ENCODE measurements at places on chromosomes 7 and 10.

DNA sequence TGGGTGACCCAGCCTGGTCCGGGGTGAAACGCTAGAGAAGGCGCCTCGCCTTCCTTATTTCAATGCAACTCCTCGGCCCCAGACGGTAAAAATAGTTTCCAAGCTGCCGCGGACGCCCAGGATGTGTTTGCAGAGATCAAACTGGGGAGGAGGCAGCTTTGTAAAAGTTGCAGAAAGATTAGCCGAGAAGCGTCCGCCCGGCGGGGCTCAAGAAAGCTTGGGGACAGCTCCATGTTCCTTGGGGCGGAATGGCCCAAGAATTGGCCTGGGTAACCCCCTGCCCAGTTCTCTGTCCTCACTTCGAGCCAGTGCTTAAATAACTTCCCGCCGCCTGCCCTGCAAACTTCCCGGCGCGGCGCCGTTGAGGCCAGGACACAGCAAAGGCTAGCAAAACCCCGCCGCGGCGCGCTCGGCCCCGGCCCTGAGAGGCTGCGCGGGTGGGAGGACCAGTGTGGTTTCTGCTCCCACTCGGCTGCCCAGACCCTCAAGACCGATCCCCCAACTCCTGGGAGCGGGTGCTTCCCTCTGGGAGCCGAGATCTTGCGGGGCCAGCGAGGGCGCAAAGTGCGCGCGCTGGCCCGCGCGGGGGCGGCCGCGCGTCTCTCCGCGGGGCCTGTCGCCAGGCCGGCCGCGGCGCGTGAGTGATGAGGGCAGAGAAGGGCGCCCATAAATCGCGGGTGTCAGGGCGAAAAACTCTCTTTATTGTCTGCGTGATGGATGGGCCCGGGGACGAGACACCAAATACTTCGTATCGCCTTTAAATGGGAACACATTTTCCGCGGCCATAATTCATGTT is 6.3 kb upstream of the ZNF503 start:
- no peak for DNase-seq

GRCh38 chr10:114233482-114233881 is 5.6 kb upstream of the VWA2 start:
- DNase-seq: no peak

DNA sequence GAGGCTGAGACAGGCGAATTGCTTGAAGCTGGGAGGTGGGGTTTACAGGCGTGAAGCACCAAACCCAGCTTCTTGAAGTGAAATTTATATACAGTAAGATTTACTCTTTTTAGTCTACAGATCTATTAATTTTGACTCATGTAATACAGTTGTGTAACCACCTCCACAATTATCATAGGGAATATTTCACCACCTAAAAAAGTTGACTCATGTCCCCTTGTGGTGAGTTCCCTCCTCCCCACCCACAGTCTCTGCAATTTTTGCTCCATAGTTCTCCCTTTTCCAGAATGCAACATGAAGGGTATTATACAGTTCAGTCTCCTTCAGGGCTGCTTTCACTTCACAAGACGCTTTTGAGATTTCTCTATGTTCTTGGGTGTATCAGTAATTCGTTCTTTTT is 156.8 kb downstream of the FAM107B start:
- peak; percentile 45 for DNase-seq

DNA sequence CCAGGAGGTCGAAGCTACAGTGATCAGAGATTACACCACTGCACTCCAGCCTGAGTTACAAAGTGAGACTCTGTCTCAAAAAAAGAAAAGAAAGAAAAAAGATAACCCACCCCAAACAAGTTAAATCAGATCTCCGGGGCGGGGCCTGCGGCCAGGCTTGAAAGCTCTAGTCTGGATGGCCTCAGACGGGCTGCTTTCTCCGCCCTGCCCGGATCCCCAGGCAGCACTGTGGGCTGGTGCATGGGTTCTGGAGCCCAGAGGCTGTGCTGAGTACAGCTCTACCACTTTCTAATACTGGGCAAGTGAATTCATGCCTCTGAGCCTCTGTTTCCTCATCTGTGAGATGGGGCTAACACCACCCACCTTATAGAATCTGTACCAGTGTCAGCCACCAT is 83.7 kb downstream of the ZMIZ1 start:
- no peak for DNase-seq

DNA sequence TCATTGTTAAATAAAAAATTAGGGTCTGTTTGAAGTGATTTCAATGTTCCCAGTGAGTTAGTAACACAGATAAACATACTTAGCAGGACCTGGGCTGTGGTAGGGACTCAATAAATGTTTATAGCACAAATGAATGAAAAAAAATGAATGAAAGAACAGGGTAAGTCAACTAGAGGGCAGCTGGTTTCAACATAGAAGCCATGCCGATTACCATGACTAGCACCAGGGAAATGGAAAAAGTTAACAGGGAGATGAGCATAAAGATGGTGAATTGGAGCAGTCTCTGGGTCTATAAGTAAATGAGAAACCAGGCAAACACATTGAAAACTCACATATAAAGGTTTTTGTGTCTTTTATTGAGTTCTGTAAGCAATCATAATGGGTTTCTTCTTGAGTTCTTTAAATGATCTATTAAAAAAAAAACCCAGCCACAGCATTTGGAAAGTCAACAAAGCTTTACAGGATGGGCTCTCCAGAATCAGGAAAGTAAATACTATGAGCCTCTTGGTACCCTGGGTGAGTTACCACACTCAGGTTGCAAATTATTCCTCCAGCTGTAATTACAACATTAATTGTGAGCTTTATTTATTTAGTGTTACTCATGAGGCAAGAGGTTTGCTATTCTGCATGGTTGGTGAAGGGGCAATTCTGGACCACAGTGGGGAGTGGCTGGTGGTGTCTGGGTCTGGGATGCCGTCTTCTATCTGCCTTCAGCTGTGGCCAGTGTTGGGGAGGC is 46.1 kb upstream of the MTPN start:
- no peak for DNase-seq

DNA sequence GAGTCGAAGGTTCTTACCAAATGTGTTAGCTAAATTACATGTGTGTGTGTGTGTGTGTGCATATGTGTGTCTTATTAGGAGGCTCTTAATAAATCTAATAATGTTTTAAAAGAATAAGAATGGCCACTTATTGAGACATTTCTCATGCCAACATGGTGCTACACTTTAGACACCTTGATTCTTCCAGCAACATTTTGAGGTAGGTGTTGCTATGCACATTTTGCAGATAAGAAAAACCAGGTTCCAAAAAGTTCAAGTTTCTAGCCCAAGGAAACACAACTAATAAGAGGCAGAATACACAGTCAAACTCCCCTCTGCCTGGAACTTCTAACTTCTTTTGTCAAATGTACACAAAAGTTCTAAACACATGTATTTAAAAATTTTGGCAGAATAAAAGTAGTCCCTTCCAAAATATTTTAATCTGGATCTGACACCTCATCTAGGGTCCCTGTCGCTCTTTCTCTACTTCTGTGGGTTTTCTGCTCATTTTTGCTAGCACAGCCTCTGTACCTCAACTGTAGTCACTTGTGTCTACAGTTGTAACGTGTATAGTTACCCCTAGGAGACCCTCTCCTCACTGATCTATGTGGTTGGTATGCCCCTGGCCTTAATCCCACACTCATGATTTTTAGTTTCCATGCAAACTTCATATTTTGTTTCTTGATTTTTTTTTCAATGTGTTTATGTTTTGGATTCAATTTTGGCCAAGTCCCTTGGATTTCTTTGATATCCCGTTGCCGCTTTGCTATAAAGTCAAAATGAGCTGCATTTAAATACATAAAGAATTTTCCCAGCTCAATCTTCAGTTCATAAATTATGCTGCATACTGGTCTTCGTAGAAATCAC is 4.3 kb downstream of the ANKRD1 start:
- no peak for DNase-seq

- peak; percentile 55 for DNase-seq
Measured at GRCh38 chr7:95871075-95871848, 98.9 kb downstream of the DYNC1I1 start.

DNA sequence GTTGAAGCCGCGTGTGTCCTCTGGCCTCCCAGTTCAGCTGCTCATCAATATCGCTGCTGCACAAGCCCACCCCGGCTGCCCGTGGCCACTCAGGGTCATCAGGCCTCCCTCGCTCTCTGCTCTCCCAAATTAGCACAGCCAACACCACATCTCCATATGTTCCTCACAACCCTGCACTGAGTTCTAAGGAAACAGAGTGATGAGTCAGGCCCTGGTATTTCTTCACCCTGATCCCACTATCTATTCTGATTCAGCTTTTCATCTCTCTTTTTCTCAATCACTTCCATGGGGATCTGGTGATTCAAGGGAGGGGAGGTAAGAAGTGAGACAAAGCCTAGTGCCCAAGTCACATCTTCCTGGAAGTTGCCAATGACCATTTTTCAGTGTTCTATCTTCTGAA is 23.8 kb downstream of the CYTH3 start:
- peak; percentile 91 for DNase-seq

All from EL (cell line).